Stimulated activated CD8-positive, alpha-beta memory T cell treated with anti-CD3 and anti-CD28 coated beads, Interleukin-4, amount 100 ng/mL, for 24 hours (primary cell): ENCODE measurements at places on chromosomes 7 and 10.

DNA sequence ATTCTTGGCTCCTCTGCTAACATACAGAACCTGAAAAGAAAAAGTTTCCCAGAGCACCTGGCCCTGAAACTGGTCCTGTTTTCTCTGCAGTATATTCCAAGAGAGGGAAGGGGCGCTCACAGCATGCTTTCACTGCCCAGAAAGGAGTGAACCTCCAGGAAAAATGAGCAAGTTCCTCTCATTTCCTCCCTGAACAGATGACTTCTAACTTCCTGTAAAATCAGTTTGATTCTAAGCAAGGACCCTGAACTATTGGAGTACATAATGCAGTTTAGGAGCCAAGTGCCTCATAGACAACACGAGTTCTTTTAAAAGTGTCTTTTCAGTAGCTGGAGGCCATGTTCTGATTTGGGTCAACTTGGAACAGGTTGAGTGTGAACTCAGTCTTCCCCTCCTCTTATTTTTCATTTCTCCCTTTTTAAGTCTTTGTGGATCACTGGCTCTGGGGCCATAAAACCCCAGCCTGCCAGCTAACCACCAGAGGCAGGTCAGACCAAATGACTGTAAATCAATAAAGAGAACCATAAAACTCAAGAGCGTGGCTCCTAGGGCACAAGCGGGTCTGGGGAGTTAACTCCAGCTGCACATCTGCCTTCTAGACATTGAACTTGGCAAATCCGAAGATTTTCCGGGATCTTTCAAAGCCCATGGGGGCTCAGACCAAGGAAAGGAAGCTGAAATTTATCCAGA lies 5.9 kb upstream of the LRRC18 start:
- DNase-seq: no peak

- no peak for DNase-seq
Measured at GRCh38 chr10:70315815-70316214, 32.0 kb upstream of the NPFFR1 start.

- no peak for DNase-seq
Measured at GRCh38 chr7:107860279-107860961, 30.6 kb upstream of the DLD start.

- no peak for DNase-seq
Measured at GRCh38 chr7:68148440-68148839, 1151.8 kb downstream of the TYW1 start.

- DNase-seq: no peak
Measured at GRCh38 chr7:150944066-150945042, 33.8 kb downstream of the KCNH2 start.
